ENCODE measurements at places on chromosomes 11 and 22.

DNA sequence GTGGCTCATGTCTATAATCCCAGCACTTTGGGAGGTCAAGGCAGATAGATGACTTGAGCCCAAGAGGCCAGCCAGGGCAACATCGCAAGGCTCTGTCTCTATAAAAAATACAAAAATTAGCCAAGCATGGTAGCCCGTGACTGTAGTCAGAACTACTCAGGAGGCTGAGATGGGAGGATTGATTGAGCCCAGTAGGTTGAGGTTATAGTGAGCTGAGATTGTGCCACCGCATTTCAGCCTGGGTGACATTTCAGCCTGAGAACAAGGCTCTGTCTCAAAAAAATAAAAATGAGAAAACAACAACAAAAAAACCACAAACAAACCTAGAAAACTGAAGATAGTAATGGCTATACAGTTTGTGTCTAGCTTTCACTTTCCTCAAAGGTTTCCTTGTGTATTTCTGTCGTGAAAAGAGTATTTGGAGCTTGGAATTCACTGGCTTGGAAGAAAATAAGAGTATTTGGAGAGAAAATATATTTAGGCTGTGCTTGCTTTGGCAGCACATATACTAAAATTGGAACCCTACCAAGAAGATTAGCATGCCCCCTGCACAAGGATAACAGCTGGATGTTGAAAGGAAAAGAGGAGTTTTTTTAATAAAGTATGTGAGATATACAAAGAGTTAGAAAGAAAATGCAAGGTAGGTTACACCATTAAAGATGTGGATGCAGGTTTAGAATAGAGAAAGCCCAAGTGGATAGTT, 3.9 kb upstream of the BIRC3 start:
- no peak for DNase-seq

DNA sequence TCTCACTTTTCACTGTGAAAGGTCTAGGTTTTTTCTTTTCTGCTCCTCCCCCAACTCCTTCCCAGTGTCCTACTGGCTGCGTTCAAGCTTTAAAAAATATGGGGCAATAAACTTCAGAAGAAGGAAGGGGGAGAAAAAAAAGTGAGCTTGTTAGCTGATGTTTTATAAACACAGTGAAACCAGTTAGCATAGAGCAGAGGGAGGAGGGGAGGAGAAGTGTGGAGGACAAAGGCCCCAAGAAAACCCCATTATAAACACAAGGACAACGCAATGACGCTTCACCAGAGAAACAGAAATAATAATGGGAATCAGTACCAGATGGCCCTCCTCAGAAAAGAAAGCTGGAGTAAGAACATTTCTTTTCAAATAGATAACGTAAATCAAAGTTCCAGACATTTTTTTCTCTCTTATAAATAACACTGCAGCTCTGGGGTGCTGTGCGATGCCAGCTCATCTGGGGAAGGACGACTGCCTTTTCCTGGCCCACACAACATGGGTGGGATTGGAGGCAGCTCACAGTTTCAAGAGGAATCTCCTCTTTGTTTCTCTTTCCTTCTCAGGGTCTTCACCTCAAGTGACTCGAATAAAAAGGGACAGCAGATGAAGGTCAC, 235.4 kb upstream of the NARS2 start:
- DNase-seq, result no peak

- DNase-seq, result no peak
Measured at GRCh38 chr22:24685531-24686190, 82.7 kb downstream of the GGT1 start.

GRCh38 chr11:128482512-128483191, 104.7 kb downstream of the ETS1 start:
- no peak for DNase-seq

DNA sequence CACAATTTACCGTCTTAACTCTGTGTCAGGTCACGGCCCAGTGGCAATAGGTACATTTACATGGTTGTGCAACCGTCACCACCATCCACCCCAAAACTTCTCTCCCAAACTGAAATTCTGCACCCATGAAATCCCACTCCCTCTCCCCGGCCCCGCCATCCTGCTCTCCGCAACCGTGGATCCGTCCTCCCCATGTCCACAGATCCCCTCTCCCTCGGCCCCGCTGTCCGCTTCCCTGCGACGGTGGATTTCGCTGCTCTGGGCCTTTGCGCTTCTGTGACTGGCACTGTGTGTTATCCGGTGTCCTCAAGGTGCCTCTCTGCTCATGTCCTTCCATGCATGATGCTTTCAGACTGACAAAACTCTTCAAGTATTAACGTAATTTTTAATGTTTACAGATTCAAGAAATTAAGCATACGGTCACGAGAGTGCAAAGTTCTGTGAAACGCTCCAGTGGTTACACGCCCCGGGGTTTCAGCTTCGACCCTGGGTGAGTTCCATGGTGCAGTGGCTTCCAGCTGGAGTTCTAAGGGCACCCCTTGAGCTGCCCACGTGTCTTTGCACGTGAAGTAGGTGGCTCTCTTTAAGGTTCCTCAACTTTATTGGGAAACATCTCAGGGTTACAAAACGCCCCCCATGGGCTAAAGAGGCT, 76.4 kb downstream of the KCNQ1 start:
- no peak for DNase-seq

DNA sequence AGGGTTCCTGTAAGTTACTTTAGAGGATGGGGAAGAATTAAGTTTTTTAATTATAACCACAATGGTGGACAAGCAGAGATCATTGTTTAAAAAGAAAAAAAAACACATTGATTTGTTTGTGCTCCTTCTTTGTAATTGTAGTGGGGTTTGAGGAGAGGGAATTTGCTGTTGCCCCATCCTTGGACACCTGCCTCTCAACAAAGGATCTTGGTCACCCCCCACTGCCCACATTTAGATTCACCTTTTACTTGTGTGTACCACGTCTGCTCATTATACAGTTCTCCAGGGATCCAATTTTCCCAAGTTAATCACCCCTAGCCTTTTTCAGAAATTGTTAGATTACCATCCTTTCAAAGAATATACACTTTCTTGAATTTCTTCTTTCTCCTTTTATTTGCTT, 53.0 kb downstream of the DNAJC24 start:
- no peak for DNase-seq

GRCh38 chr11:38423042-38423441, 1825.0 kb upstream of the RAG2 start:
- DNase-seq, result no peak

- DNase-seq, result no peak
Measured at GRCh38 chr22:43266076-43266475, 77.1 kb downstream of the SCUBE1 start.

DNA sequence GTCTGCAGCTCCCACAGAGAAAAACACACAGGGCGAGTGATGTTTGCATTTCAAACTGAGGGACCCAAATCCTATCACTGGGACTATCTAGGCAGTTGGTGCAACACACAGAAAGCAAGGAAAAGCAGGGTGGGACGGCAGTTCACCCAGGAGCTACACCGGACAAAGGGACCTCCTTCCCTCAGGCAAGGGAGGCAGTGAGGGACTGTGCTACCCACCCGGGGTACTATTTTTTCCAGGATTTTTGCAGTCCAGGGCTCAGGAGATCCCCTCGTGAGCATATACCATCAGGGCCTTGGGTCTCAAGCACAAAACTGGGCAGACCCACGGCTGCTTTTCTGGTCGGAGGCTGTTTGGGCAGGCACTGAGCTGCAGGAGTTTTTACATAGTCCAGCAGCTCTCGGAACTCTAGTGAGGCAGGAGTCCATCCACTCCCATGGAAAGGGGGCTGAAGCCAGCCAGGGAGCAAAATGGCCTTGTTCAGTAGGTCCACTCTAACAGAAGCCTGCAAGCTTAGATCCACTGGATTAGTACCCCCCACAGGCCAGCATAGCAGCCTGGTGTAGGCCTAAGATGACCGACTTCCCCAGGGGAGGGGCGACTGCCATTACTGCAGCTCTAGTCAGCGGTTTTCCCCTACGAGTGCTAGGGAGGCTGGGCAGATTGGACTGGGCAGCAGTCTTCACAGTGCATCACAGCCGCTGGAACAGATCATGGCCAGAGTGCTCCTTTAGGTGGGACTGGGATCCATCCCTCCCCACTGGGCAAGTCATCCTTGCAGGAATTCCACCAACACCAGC, 28.2 kb downstream of the CARD18 start:
- DNase-seq, result no peak

DNA sequence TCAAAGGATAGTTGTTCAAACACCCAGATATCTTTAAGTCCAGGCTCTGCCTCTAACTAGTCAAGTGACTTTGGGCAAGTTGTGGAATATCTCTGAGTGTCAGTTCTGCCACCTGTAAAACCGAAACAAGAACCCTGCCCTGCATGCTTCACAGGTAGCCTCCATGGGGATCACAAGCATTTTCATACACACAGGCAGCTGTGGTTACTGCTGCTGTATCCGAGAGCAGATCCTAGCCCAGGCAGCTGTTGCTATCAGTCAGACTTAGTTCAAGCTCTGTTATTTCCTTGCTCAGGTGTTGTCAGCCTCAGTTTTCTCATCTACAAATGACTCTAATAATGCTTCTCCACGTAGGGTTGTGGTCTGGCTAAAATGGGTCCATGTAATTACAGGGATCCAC, 6.5 kb upstream of the RASD2 start:
- no peak for DNase-seq

DNA sequence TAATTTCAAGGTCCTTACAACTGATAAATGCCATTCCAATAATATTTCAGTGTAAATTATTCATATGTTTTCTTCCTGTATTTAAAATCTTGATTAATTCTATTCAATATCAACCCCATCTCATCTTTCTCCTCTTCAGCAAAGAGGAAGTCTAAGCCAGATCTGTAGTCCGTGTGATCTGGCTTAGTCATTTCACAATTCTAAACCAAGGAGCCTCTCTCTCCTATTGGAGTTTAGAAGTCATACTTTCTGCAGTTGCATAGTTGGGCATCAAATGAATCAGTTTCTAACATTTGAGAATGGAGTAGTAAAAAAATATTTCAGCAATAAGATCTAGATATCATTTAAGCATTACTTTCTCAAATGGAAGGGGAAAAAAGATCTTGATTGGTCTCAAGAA, 354.9 kb downstream of the JRKL start:
- no peak for DNase-seq

DNA sequence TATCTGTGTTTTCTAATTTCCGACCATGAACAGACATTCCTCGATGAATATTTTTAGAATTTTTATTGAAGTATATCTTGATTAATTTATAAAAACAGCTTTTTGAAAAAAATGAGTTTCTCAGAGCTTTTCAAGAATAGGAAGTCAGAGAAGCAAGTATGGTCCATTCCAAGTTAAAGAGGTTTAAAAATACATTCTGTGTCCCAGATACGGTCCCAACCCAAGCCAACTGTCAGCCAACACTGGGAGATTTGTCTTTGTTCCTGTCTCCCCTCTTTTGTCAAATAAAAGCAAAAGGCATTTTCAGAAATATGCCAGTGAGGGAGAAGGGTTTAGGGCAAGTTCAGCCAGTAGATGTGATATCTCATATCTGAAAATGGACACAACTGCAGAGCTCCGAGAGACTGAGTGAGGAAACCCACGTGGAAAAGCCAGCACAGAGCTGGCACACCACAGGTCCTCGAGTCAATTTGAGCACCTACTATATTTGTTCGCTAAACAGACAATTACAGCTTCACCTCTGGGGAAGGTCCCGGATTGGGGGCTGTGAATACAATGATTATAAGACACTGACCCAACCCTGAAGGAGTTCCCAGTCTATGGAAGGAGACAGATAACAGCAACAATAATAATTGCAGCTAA, 59.8 kb downstream of the C11orf91 start:
- no peak for DNase-seq

DNA sequence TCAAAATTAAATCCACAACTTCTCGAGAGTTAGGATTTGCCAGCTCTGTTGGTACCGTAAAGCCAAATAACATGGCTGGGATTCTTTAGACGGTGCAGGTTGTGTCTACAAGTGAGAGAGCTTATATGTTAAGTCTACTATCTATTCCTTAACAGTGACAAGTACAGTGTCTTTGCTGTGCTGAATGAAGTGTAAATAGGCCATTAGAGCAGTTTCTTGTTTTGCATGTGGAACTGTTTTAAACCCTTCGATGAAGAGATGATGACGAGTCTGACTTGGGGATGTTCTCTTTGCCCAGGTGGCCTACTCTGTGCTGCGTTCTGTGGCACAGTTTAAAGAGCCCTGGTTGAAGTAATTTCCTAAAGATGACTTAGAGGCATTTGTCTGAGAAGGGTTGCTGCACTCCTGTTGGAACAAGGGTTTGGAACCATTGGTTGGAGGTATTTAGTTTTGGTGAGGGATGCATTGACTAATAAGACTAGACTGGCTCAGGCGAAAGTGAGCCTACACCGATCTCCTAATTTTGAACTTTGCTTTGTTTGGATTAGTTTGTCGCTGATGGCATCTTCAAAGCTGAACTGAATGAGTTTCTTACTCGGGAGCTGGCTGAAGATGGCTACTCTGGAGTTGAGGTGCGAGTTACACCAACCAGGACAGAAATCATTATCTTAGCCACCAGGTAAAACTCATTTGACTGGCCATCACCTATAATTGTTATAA, 988 bp downstream of the RPS3 start:
- DNase-seq, result no peak

- no peak for DNase-seq
Measured at GRCh38 chr11:121437686-121438078, 14.4 kb upstream of the SORL1 start.

DNA sequence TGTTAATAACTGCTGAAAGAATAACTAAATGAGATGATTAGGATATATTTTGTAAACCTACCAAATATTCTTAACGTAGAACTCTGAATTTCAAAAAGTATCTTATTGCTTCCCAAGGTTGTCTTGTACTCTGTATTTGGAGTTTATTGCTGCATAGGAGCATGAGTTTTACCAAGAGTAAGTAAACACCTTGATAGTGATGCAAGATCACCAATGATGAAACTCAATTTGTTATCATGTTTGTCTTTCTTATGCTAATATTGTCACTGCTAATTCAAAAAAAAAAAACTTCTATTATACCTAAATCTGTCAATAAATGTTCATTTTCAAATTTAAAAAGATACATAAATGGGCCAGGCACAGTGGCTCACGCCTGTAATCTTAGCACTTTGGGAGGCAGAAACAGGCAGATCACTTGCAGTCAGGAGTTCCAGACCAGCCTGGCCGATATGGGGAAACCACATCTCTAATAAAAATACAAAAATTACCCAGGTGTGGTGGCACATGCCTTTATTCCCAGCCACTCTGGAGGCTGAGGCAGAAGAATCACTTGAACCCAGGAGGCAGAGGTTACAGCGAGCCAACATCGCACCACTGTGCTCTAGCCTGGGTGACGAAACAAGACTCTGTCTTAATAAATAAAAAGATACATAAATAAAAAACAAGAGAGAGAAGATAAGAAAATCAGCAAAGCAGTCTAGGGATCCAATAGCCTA, 23.4 kb upstream of the PLAAT2 start:
- DNase-seq, result no peak

DNA sequence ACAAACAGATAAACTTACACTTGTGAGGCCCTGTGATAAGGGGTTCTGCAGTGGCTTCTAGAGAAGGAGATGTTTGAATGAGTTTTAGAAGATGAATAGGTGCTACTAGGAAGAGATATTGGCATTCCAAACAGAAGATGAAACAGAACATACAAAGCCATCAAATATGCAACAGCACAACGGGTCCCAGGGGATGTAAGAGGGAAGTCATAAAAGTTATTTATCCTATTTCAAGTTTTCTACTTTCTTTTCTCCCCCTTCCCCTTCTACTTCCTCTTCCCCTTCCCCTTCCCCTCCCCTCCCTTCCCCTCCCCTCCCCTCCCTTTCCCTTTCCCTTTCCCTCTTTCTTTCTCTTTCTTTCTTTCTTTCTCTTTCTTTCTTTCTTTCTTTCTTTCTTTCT, 94.9 kb upstream of the CADM1 start:
- no peak for DNase-seq

- DNase-seq, result no peak
Measured at GRCh38 chr22:48605856-48606481, 1221.7 kb downstream of the BRD1 start.

GRCh38 chr11:104984808-104985207, 16.4 kb upstream of the CASP4 start:
- no peak for DNase-seq
